ENCODE measurements at places on chromosomes 11 and 22. TPM values are rescaled to one million over a fixed set of nuclear protein-coding genes. Genes with fewer than 3 reads are reported as not detected.

The AIFM3 gene
- 2.1 TPM for polyA plus RNA-seq

DNA sequence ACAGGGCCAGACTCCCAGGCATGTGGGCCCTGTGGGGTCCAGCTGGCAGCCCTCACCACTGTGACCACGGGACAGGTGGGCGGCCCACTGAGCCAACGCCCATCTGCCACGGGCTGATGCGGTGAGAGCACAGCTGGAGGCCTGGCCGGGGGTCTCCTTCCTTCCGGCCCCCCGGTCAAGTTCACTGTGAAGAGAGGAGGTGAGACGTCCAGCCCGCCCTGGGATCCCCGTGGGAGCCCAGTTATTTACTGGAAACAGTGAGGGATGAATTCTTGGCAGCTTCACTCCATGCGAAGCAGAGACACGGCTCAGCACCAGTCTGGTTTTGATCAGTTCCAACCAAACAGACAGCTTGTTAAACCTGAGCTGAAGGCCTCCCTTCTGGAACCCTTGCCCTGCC, 38.7 kb downstream of the WNT11 start:
- no peak overlapping the region for H3K27ac ChIP-seq
- 0 out of 2 replicates have a peak, but pooled peaks cover 3% of the 10 kb centered on the region for H3K4me1 ChIP-seq
- H3K27me3 ChIP-seq, result peaks cover 9% of the 10 kb centered on the region
- no peak for DNase-seq
- no peaks in the 10 kb centered on the region for H3K36me3 ChIP-seq

GRCh38 chr11:128179039-128179438, 408.3 kb downstream of the ETS1 start:
- no peak for DNase-seq
- no peak overlapping the region for H3K27ac ChIP-seq
- H3K27me3 ChIP-seq, result no peaks in the 10 kb centered on the region

- no peaks in the 10 kb centered on the region for H3K27me3 ChIP-seq
- H3K36me3 ChIP-seq, result no peaks in the 10 kb centered on the region
- H3K27ac ChIP-seq, result no peak overlapping the region
- no peak overlapping the region for H3K4me3 ChIP-seq
These were observed 181.5 kb downstream of the KIF18A start for GRCh38 chr11:27926486-27926885.

- no peak overlapping the region for H3K4me3 ChIP-seq
- no peak overlapping the region for H3K27ac ChIP-seq
- H3K27me3 ChIP-seq, result no peaks in the 10 kb centered on the region
- no peak for DNase-seq
- H3K36me3 ChIP-seq, result no peaks in the 10 kb centered on the region
These were observed 35.9 kb upstream of the MYEOV start for GRCh38 chr11:69257838-69258658.

DNA sequence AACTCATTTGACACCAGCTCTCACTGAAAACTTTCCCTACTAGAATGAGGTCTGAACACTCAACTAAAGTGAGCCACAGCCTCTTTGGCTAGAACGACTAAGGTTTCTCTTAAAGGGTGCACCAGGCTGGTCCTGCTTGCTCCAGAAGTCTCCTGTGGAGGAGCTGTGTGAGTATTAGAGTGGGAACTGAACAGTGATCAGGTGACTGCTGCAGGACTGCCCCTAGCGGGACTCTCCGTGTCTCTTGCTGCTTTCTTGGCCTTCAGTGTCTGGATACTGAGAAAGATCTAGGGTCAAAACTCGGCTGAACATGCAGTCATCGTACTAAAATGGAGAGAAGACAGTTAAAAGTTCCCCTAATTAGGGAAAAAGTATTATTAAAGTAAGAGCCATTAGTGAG, 34.6 kb downstream of the FAM118A start:
- DNase-seq, result no peak
- H3K27me3 ChIP-seq, result no peaks in the 10 kb centered on the region
- H3K36me3 ChIP-seq, result no peaks in the 10 kb centered on the region
- no peaks in the 10 kb centered on the region for H3K4me1 ChIP-seq
- H3K27ac ChIP-seq, result no peak overlapping the region
- no peak overlapping the region for H3K4me3 ChIP-seq

DNA sequence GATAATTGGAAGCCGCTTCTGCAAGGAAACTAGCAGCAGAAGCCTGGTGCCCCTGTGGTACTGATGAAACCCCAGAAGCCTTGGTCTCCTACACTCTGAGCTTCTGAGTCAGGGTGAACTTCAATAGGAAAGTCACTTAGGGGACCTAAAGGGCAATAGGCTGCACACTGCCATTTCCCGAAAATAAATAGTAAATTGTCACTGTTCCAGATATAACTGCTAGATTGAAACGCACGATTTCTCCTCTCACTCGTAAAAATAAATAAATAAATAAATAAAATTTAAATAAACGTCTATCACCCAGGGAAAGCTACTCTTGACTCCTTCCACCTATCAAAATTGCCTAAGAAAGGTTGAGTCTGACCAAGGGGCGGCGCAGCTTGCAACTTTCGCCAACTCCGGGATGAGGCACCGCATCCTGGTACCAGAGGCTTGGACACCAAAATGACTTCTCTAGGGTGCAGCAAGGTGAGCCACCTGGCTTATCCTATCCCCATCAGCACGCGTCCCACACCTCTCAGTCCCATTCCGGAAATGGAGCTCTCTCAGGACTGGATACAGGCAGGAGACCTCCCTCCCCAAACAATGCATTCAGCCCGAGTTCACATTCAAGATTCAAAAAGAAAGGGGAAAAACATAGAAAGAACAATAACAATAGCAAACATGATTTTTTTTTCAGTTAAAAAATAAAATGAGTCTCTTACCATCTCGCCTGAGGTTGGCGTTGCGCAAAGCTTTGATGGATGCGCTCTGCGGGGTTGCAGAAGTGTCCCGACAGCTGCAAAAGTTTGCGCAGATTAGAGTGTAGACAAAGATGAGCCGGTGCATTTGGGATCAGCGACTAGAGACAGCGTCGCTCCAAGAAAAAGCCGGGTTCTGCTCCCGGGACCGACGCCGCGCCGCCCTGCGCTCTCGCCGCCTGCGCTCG, 583 bp downstream of the PDGFD start:
- no peaks in the 10 kb centered on the region for H3K27me3 ChIP-seq
- DNase-seq, result no peak
- H3K4me1 ChIP-seq, result peaks cover 3% of the 10 kb centered on the region
- no peak overlapping the region for H3K27ac ChIP-seq
- H3K36me3 ChIP-seq, result no peaks in the 10 kb centered on the region

- no peaks in the 10 kb centered on the region for H3K27me3 ChIP-seq
- no peaks in the 10 kb centered on the region for H3K4me1 ChIP-seq
- no peak for DNase-seq
- no peaks in the 10 kb centered on the region for H3K36me3 ChIP-seq
- no peak overlapping the region for H3K4me3 ChIP-seq
- H3K27ac ChIP-seq, result no peak overlapping the region
These were observed 7.5 kb downstream of the SUSD2 start for GRCh38 chr22:24188705-24189248.

- H3K36me3 ChIP-seq, result no peaks in the 10 kb centered on the region
- H3K27ac ChIP-seq, result peak overlapping the region; percentile 48
- peak overlapping the region; percentile 98 for H3K4me3 ChIP-seq
- no peaks in the 10 kb centered on the region for H3K27me3 ChIP-seq
These were observed 30.0 kb upstream of the WNT11 start for GRCh38 chr11:76236092-76236999.

DNA sequence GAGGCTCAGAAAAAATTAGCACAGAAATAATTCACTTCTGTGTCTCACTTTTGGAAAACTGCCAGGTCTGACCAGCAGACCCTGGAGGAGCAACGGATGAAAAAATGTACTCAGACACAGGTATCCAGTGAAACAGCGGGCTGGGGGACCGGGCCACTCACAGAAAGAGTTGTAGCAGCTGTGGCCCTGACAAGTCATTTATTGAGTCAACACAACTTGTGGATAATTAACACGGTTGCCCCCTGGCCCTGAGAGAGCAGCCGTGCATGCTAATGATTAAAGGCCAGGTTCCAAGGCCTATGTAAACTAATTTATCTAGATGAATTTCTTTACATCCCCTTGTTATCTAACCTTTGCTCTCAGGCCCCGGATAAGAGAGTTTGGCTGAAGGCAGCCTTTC, 131.3 kb downstream of the AASDHPPT start:
- H3K4me1 ChIP-seq, result no peaks in the 10 kb centered on the region
- no peaks in the 10 kb centered on the region for H3K36me3 ChIP-seq
- no peak for DNase-seq
- no peak overlapping the region for H3K4me3 ChIP-seq
- no peak overlapping the region for H3K27ac ChIP-seq
